Stimulated activated CD8-positive, alpha-beta memory T cell treated with anti-CD3 and anti-CD28 coated beads, Interleukin-4, amount 100 ng/mL, for 1 hour (primary cell): ENCODE measurements at places on chromosomes 7 and 10.

GRCh38 chr7:135355377-135356048 is 121.9 kb downstream of the STRA8 start:
- DNase-seq, result no peak

DNA sequence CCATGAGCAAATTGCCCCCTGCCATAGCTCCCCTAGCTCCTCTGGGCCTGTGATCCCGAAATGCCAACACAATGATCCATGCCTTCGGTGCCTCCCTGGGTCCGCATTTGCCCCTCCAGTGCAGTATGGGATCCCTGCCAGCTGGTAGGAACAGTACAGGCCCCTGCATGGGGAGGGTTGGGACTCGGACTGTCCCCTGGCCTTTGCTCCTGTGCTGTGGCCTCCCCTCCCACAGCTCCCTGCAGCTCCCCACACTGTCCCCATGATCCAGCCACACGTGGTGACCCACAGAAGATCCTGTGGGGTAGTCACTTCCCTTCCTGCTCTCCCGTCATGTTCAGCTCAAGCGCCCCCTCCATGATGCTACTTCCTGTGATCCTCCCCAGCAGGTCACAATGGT is 140.3 kb downstream of the MAPK8 start:
- no peak for DNase-seq

DNA sequence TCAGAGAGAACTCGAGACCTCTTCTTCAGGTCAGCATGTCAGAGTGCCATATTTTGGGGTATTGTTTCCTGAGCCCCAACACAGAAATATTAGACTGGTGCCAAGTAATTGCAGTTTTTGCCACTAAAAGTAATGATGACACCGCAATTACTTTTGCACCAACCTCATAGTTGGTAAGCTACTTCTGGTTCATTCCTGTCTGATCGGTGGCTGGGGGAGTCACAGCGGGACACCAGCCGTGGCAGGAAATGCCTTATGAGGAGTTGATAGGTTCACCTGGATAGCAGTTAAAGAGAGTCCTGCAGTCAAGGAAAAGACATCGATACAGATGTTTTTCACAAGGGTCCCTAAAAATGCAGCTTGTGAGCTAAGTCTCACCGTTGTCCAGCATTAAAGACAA is 23.9 kb upstream of the ATP6V0A4 start:
- DNase-seq, result no peak

- no peak for DNase-seq
These were observed 51.4 kb downstream of the CAMK2B start for GRCh38 chr7:44273681-44274622.

DNA sequence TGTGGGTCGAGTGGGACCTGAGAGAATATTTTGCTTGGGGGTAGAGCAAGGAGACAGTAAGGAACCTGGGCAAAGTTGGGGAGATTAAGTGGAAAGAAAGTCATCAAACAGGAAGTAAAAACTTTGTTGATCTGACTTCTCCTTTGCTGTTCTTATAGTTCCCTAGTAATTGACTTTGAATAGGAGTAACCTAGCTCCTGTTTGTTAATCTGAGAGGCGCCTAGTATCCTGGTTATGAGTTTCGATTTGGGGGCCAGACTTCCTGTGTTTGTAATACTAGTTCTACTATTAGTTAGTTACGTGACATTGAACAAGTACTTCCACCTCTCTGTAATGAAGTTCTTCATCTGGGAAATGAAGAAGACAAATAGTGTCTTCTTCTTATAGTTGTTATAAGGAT is 99.1 kb downstream of the ZNF365 start:
- no peak for DNase-seq

- no peak for DNase-seq
These were observed 556.1 kb downstream of the DNAJB6 start for GRCh38 chr7:157892751-157893523.

- DNase-seq, result no peak
These were observed 50.0 kb downstream of the SLC37A3 start for GRCh38 chr7:140348161-140348849.

- DNase-seq, result no peak
These were observed 1066.3 kb downstream of the CNTNAP2 start for GRCh38 chr7:147182874-147183273.

DNA sequence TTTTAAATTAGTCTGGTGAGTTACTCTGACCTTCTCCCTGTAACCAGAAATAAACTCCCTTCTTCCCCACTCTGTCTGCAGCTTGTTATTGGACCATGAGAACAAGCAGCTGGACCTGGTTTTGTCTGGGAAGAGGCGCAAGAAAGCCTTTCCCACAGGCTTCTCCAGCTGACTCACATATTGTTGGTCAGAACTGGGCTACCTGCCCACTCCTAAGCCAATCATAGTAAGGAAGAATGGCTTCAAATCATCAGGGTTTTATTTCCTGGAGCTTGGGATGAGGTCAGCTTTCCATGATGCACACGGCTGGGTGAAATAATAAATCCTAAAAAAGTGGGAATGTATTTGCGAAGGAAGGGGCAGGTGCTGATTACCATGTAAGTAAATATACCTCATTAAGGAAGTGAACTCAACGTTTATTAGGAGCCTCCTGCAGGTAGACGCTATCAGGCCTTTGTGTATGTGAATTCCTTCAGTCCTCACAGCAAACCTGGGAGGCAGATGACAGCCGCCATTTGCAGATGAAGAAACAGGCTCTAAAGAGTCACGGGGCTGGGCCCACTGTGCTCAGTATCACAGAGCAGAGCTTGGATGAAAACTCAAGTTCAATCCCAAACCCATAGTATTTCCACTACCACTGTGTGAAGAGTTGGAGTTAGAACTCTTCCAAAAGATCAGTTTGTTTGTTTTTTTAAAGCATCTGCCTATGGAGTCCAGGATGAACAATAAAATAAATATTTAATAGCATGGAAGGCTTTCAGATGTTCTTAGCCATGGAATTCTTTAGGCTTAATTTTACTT is 32.8 kb downstream of the IL15RA start:
- DNase-seq, result no peak
